ENCODE measurements at places on chromosomes 1 and 21. TPM values are rescaled to one million over a fixed set of nuclear protein-coding genes. Genes with fewer than 3 reads are reported as not detected.

DNA sequence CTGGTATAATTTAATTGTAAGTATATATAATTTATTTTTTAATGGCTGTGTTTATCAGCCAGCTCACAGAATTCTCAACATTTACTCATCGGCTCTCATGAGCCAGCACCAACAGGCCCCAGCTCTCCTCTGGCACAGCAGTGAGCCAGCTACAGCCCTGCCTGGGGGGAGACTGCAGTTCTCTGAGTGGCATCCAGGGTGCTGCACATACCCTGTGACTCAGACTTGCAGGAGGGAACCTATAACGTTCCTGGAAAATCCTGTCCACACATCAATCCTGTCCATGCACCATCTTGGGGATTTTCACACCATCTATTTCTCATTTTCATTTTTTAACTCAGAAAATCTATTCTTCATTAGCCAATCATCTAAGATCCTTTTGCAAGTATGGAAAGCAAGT is 36.5 kb downstream of the FHAD1 start:
- no peak for DNase-seq

- DNase-seq, result no peak
These were observed 8.6 kb downstream of the ADAMTSL4 start for GRCh38 chr1:150557813-150558212.

- no peak for DNase-seq
These were observed 396.9 kb downstream of the ADGRL2 start for GRCh38 chr1:82197606-82198005.

DNA sequence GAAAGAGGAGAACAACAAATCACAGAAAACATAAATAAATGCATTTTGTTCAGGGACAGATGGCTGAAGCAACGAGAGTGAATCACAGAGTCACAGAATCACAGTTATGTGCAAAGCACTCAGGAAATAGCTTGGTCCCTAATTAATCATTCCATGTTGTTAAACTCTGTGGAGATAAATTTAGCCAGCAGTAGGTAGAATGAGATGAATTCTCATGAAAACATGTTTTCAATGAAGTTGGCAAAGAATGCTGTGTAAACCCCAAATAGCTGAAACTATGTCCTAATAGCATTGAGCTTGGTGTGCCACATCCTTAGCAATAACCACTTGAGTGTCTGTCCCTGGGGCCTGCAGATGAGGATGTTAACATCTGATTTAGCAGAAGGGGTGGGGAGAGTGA is 20.4 kb downstream of the LEPR start:
- no peak for DNase-seq

GRCh38 chr21:37232274-37233018 is 34.7 kb downstream of the VPS26C start:
- no peak for DNase-seq

GRCh38 chr1:206013026-206013795 is 10.0 kb upstream of the RAB7B start:
- no peak for DNase-seq

DNA sequence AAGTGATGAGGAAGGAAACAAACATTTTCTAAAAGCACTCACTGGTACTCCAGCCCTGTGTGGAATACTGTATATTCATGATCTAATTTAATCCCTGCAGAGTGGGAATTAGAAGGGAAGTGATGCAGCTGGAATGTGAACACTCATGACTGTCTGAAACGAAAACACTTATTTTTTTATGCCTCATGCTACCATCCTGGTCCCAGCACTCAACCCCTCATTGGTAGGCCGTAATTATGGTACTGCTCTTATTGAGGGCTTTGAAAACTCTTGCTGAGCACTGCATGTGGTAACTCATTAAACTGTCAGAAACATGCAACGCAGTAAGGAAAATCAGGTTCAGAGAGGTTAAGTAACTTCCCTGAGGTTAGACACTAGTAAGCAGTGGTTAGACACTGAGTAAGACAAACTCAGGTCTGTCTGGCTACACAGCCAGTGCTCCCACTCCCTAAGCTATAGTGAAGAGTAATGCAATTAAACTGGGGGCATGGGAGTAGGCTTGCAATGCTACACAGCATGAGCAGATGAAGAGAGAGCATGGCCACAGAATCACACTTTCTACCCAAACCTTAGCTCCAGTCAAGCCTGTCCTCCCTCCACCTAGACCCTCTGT is 17.3 kb upstream of the TNFSF4 start:
- no peak for DNase-seq

- DNase-seq, result no peak
These were observed 65.7 kb downstream of the DISP1 start for GRCh38 chr1:222880587-222880986.

DNA sequence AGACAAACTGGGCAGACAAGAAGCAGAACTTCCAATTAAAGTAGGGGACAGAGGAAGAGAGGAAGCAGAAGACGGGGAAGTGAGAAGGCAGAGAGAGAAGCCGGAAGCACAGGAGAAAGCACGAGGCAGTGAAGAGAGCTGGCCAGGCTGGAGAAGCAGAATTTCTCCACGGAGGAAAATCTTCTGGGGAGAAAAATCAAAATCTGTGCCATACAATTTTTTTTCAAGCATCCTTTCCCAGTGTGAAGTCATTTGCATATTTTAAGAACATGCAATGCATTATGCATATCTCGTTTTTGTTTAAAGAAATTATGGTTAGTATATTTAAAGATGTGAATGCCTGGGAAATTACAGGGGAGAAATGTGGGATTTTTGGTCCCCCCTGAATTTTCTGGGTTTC is 7.3 kb upstream of the CAMK2N1 start:
- DNase-seq, result no peak

DNA sequence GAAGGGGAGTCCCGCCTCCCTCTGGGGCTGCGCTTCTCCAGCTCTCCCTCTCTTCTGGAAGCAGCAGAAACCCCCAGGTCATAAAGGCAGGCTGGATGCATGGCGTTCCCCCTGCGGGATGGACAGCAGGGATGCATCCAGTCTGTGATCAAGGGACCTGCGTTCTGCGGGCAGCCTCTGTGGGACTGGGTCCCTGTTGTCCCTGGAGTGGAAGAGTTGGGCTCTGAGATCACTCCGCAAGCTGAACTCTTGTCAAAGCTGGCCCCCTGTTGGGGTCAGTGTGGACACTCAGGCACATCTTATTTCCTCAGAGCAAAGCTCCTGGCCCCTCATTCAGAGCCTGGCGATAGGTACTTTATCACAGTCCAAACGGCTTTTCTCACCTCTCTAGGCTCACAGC is 341.2 kb downstream of the PTPRU start:
- no peak for DNase-seq

GRCh38 chr1:54403808-54404261 is 2.4 kb downstream of the SSBP3 start:
- no peak for DNase-seq

DNA sequence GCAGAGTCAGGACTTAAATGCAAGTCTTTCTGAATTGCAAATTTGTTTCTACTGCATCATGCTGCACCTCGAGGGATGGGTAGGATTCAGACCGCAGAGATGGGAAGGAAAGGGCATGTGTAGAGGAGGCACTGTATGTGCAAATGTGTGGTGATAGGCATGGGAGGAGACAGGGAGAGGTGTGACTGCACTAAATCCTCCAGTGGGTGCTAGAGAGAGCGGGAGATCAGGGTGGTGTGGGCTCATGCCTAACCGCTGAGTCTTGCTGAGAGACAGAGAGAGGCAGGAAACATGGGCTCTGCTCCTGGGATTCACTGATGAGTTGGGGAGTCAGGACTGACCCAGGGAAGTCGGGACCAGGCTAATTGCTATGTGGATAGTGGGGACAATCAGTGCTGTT is 61.1 kb downstream of the PTPRU start:
- no peak for DNase-seq

DNA sequence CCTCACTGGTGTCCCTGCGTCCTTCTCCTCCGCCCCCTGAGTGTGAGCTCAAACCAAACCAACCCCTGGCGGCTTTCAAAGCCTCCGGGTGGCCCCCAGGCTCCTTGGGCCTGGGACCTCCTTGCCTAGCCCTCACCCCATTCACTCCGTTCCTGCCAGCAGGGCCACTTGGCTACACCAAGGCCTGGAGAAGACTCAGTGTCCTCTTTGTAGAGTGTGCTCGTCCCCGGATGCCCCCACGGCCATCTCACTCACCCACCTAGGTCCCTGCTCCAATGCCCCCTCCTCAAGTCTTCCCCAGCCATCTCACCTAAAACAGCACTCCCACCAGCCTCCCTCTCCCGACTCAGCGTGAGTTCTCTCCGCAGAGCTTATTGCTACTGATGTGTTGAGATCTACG is 7.2 kb upstream of the CCDC27 start:
- no peak for DNase-seq

DNA sequence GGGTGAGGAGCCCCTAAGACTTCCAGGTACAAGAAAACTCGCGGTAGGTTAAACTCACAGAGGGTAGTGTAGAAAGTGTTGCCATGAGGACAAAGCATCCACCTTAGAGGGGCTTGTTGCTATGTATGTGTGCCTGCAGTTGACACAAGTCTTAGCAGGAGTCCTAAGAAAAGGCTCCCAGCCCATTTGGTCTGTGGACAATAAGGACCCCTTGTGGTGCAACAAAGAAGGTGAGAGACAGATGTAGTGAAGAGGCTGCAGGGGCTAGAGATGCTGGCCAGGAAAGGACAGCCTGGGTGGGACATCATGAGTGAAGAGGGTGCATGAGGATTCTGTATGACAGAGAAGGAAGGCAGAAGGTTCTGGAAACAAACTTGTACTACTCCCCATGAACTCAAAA is 36.3 kb upstream of the IL10 start:
- DNase-seq, result peak; percentile 69

GRCh38 chr1:96362623-96363022 is 359.0 kb upstream of the PTBP2 start:
- DNase-seq, result no peak

DNA sequence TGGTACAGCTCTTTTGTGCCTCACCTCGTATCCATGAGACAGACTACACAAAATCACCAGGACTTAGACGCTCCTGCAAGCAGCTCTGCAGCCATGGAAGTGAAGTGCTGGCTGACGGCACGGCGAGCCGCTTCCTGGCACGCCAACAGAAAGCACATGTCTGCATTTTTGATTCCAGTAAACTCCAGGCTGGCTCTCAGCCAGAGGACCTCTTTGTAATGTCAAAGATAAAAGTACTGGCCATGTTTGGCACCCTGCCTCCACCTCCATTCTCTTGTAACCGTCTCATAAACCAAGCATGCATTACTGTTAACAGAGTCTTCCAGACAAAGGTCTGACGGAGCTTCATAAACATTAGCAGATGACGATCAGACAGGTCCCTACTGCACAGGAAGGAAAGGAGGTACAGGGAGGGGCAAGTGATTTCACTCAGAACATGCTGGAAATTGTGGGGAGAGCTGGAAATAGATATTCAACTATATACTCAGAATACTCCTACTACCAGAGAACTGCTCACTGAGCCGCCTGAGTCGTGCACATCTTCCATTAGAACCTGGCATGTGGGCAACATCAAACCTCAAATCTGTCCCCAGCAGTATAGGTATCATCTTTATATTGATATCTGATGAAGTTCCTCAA is 632.0 kb downstream of the SMYD3 start:
- no peak for DNase-seq

DNA sequence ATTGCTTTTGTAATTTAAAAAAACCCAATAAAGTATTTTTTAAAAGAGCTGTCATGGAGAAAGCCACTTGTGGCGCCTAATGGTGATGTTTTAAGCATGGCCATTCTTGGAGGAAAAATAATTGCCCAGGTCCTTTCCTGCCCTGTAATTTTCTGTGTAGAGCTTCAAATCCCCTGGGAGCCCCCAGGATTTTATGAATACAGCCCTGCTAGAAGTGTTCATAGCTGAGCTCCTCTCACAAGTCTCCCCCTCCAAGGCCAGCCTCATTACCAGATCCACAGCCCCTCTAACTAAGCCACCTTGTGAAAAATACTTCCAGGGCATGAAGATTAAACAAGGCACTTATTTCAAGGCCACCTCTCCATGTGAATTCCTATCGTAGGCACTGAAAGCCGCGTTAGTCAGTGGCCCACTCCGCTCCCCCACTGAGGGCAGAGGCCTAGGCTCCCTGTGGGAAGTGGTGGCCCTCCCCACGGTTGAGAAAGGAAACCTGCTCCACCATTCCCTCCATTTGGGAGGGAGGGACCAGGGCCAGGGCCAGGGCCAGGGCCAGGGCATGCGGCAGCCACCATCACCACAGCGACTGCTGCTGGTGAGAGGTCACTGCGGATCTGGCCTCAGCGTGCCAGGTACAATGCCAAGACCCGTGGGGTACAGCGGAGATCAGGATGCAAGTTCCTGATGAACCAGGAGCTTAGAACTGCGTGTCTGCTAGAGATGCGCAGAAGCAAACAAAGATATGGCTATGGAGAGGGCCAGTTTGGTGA is 83.1 kb downstream of the KCNN3 start:
- no peak for DNase-seq

- DNase-seq, result no peak
These were observed 117.3 kb downstream of the UCHL5 start for GRCh38 chr1:192941722-192942411.

DNA sequence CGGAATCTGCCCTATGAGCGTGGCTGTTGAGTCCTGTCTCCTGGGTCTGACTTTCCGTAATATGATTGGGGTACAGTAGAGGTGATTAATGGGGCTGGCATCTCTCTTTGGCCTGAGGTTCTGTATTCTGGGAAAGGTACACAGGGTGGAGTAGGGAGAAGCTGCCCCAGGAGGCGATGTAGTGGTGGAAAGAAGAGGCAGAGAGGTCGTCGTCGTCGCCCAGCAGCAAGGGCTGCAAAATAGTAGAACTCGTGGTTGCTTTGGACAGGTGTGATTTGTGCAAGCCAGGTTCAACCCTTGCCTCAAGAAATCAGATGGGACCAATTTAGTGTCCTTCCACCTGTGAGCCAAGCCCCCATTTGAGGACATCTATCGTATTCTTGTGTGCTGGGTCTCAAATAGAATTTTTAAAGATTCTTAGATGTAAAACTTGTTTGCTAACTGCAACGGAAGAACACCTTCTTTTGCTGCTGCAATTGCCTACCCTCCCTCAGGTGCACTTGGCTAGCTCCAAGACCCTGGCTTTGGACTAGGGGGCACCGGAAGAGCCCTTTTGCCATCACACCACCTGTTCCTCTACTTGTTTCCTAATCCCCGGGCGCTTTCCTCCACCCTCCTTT is 1.3 kb upstream of the HMGN2 start:
- DNase-seq, result peak; percentile 7

GRCh38 chr1:1867164-1867563 is 23.7 kb downstream of the GNB1 start:
- no peak for DNase-seq

DNA sequence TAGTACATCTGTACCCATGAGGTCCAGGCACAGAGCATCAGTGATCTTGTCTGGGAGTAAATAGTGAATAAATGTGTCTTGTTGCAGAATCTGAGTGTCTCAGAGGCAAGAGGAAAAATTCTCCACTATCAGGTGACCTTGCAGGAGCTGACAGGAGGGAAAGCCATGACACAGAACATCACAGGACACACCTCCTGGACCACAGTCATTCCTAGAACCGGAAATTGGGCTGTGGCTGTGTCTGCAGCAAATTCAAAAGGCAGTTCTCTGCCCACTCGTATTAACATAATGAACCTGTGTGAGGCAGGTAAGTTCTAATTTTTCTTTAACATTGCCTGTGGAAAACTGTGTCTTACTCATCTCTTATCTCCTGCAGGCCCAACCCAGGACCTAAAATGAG is 43.1 kb downstream of the IL12RB2 start:
- no peak for DNase-seq

The SLC1A7 gene
- total RNA-seq, result not detected

The C8B gene
- total RNA-seq, result not detected

The ETV3 gene
- total RNA-seq, result 24.8 TPM

The SIM2 gene
- not detected for total RNA-seq

The IL20 gene
- not detected for total RNA-seq

The SPATA46 gene
- not detected for total RNA-seq

The EXO1 gene
- total RNA-seq, result 76.1 TPM
